ENCODE measurements at places on chromosomes 16 and 17.

GRCh38 chr17:57337390-57337789 lies 81.1 kb downstream of the MSI2 start:
- DNase-seq, result no peak
- H3K27ac ChIP-seq, result no peak overlapping the region
- H3K36me3 ChIP-seq, result no peaks in the 10 kb centered on the region

GRCh38 chr16:57711993-57712392 lies 17.4 kb downstream of the DRC7 start:
- DNase-seq, result no peak
- no peaks in the 10 kb centered on the region for H3K4me1 ChIP-seq
- no peak overlapping the region for H3K4me3 ChIP-seq
- H3K27ac ChIP-seq, result no peak overlapping the region
- H3K36me3 ChIP-seq, result no peaks in the 10 kb centered on the region

DNA sequence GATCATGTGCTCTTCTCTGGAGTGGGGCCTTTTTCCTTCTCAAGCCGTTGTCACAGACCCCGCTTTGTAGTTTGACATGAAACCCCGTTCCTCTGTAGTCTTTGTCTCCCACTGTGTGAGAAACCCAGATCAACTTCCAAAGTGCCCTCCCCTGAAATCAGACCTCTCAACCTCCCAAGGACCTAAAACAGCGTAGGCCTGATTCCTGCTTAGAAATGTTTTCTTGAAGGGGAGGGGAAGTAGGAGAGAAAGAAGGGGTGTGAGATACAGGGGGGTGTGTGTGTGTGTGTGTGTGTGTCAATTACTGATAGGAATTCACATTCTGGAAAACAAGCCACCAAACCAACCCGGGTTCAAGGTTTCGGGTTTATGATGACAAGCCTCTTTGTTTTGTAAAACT lies 1.4 kb downstream of the UBE2O start:
- peak overlapping the region; percentile 67 for H3K4me3 ChIP-seq
- H3K36me3 ChIP-seq, result no peaks in the 10 kb centered on the region
- H3K4me1 ChIP-seq, result peaks cover 28% of the 10 kb centered on the region

DNA sequence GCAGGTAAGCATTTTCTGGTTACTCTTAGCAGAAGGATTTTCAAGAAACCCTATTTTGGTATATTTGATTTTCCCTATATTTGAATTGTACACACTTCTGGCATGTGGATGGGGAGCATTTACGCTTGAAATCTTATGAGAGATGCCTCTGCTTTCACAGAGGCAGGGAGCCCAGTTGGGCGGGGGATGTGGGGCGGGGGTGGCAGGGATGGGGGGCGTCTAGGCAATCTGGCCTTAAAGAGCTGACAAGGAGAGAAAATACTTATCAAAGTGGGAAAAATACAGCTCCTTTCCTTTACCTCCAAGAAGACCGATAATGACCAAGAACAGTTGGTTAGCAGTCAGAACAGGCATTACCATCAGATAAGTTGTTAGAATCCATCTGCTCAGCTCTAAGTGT lies 79.1 kb upstream of the NUDT7 start:
- H3K4me3 ChIP-seq, result no peak overlapping the region
- no peaks in the 10 kb centered on the region for H3K36me3 ChIP-seq
- DNase-seq, result no peak
- H3K27me3 ChIP-seq, result no peaks in the 10 kb centered on the region
- H3K27ac ChIP-seq, result no peak overlapping the region

Data from H1 (cell line).